ENCODE measurements at places on chromosomes 2 and 18. TPM values are rescaled to one million over a fixed set of nuclear protein-coding genes. Genes with fewer than 3 reads are reported as not detected.

DNA sequence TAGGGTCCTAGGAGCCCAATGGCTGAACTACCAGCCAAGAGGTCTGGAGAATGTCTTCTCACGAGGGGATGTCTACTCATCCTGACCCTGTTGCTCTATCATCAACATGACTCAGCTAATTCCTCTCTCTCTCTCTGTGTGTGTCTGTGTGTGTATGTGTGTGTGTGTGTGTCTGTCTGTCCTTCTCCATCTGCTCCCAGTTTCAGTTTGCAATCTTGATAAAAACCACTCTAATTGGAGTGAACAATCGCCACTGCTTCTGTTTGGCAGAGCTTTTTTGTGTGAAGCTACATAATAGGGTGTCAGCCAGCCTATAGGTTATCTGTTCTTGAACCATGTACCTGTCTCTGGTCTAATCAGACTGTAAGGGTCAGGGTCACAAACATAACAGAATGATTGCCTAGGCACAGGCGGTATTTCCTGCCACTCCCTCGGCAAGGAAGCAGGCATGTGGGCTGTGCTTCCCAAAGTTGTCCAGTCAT is 219.8 kb downstream of the SH3BP4 start:
- DNase-seq: no peak

- no peak for DNase-seq
These were observed 79.5 kb upstream of the OTOF start for GRCh38 chr2:26557244-26557925.

- DNase-seq: no peak
These were observed 1.2 kb downstream of the KIF5C start for GRCh38 chr2:148876202-148876594.

DNA sequence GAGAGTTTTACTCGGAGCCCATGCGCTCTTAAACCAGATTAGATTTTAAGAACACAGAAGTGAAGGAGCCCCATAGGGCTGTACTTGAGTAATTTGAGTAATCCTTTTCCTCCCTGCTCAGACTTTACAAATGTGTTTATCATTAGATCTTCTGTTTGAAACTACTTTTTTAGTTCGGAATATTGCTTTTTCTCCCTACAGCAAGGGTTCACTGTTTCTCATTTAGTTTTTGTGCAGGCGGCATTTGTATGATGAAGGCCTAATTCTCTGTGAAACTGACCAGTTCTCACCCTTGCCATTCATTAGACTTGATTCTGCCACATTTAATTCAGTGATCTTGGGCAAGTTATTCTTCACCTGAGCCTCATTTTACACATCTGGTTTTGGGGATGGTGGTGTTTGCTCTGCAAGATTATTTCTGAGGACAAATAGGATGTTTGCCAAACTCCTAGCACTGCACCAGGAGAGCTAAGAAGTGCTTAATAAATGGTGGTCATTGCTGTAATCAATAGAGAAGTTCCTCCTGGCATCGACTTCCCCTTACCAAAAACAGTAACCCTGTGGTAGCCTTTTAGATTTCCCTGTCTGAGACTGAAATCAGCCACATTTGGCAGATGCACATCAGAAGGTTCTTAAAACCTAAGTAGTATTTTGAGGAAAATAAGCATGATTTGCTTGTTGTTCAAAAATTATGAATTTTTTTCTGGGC is 2.2 kb downstream of the B3GNT2 start:
- DNase-seq: no peak

The EVA1A gene
- 15.9 TPM for polyA plus RNA-seq

The ADAM23 gene
- polyA plus RNA-seq: 7.6 TPM

DNA sequence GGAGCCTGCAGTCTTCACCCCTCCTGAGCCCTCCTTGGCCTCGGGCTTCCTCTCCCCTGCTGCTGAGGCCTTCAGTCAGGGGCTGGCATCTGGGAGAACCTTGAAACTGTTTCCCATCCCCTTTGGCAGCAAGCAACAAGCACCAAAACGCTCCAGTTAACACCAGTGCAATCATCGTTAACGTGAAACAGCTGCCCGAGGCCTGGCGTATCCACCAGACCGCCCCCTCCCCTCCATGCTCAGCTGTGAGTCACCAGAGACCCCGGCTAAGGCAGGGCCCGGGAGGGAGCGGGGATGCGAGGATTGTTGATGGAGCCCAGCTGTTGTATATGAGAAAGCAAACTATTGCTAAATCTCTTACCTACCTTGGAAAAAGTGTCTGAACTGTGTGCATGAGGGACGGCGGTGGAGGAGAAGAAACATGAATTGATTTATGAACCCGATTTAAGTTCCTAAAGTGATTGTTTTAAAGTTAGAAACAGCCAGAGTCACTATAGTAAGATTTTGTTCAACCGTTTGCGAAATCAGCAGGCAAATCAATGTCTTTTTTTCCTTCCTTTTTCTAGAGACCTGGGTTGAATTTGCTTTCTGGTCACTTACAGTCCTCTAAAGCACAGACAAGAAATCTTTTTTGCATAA is 5.2 kb downstream of the ZFP36L2 start:
- DNase-seq: no peak

DNA sequence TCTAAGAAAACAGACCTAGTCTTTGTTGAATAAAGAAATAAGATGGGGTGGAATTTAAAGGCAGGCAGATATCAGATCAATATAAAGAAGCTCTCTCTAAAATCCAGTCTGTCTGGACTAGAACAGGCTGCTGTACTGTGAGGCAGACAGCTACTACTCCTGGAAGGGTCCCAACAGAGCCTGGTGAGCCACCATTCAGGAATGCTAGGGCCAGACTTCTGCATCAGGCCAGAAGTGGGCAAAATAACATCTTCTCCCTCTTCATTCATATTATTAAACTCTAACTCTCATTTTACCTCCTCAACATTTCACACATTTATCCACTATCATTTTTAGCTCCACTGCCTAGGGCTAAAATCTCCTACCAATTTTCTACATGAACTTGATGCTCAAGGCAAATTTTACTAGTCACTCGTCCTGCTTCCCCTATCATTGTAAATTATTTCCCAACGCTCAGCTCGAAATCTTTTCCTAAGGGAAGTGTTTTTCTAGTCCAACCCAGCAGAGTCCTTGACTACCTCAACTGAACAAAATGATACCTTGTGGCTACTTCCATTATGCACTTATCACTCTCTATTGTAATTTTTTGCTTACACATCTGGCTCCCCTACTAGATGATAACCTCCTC is 45.2 kb upstream of the GLS start:
- DNase-seq: no peak

The IL18RAP gene
- polyA plus RNA-seq: 0.11 TPM

- no peak for DNase-seq
These were observed 20.6 kb downstream of the EFR3B start for GRCh38 chr2:25062511-25062917.

The TPO gene
- polyA plus RNA-seq: 0.12 TPM

GRCh38 chr2:162422894-162423293 is 79.0 kb downstream of the GCA start:
- DNase-seq: no peak

GRCh38 chr2:67065046-67065445 is 332.1 kb upstream of the ETAA1 start:
- no peak for DNase-seq

DNA sequence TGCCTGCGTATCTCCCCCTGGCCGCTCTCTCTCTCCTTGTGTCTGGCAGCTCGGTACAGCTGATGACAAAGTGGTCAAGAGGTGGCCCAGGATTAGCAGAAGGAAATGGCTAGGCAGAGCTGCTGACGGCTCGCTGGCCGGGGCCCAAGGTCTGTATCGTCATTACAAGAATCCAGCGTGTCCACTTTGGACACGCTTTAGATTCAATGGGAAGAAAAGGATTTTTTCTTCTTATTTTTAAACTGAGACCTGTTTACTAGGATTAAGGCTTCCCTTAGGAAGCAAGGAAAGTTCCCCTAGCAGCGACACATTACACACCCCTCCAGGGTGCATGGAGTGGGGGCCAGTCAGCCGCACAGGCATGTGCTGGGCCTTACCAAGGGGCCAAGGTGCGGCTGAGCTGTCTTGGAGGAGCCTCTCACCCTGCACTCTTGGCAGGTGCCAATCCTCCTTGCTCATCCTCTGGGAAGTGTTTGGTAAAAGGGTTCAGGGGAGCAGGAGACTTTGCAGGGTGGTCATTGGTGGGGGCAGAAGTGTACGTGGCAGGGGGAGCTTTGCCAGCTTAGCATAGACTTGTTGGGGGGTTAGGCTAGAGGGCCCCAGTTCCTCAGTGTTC is 76.8 kb downstream of the POLR1A start:
- no peak for DNase-seq

The NRP2 gene
- polyA plus RNA-seq: 64.2 TPM

- DNase-seq: no peak
These were observed 20.1 kb downstream of the BCL11A start for GRCh38 chr2:60533101-60534051.

DNA sequence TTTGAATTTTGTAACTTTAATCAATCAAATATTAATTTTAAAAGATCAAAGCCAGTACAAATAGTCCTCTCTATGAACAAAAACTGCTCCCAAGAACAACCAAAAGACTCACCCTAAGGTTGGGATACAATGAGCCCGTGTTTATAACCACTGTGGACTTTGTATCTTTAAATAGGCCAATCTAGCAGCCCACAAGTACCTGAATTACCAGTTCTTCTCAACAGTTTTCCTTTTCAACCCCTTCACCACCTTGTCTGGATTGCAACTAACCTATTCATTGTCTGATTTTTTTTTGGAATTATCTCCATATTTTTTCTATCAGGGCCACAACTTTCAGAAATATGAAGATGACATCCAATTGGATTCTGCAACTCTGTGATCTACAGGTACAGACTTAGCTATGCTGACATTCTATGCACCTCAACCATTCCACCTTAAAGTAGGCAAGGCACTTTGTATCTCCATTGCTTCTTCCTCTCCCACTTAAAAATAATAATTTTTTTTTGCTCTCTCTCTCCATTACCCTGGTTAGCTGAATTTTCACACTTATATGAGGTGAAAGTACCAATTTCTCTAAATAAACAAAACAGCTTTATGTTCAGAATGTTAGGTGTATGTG is 81.9 kb upstream of the MAPRE2 start:
- DNase-seq: no peak
